ENCODE measurements at places on chromosomes 11 and 22. TPM values are rescaled to one million over a fixed set of nuclear protein-coding genes. Genes with fewer than 3 reads are reported as not detected.

- no peak overlapping the region for H3K27ac ChIP-seq
- no peaks in the 10 kb centered on the region for H3K36me3 ChIP-seq
- no peak for DNase-seq
- no peaks in the 10 kb centered on the region for H3K4me1 ChIP-seq
Measured at GRCh38 chr22:19819208-19819910, 35.3 kb downstream of the GNB1L start.

GRCh38 chr11:60840470-60841430, 1.2 kb upstream of the CCDC86 start:
- H3K36me3 ChIP-seq, result peaks cover 6% of the 10 kb centered on the region
- H3K4me3 ChIP-seq, result peak overlapping the region; percentile 97
- H3K27ac ChIP-seq, result peak overlapping the region; percentile 86
- peaks cover 12% of the 10 kb centered on the region for H3K27me3 ChIP-seq

DNA sequence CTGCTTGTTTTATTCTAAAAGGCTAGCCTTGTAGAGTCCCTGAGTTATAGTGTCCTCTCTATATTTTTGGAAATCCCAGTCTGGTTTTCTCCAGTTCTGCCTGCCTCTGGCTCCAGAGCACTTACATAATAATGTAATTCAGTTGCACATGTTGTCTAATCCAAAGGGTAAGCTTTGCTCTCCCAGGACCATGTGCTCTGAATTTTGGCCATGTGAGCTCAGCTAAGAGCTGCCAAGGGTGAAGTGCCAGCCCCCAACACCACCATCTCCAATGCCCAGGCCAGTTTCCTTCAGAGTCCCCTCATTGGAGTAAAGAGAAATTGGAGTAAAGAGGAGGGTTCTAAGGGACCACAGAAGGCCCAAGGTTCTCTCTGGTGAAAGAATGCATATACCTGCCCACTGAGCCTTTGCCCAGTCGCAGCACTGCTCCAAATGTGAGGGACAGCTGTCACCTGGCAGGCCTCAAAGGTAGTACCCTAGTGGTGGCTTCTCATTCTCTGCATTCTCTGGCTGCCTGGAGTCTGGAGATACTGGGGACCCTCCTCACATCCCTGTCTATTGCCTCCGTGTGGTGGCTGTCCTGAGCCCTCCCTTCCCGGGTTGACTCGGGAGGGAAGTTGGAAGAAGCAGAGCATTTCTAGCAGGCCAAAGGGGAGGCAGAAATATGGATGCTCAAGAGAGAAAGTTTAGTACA, 4.9 kb downstream of the CRY2 start:
- H3K36me3 ChIP-seq, result no peaks in the 10 kb centered on the region
- H3K4me1 ChIP-seq, result peaks cover 42% of the 10 kb centered on the region
- no peak overlapping the region for H3K4me3 ChIP-seq
- H3K27ac ChIP-seq, result no peak overlapping the region
- DNase-seq, result no peak

Gene OR52A1
- total RNA-seq, result not detected

- no peaks in the 10 kb centered on the region for H3K4me1 ChIP-seq
- DNase-seq, result no peak
- no peak overlapping the region for H3K4me3 ChIP-seq
- H3K36me3 ChIP-seq, result 0 out of 2 replicates have a peak, but pooled peaks cover 4% of the 10 kb centered on the region
Measured at GRCh38 chr11:77054084-77054483, 12.7 kb upstream of the CAPN5 start.

- peaks cover 9% of the 10 kb centered on the region for H3K36me3 ChIP-seq
- H3K27ac ChIP-seq, result no peak overlapping the region
- peaks cover 9% of the 10 kb centered on the region for H3K4me1 ChIP-seq
- H3K27me3 ChIP-seq, result peaks cover 2% of the 10 kb centered on the region
Measured at GRCh38 chr11:121740902-121741301, 288.1 kb upstream of the SORL1-AS1 start.

- no peaks in the 10 kb centered on the region for H3K4me1 ChIP-seq
- DNase-seq, result no peak
- no peak overlapping the region for H3K4me3 ChIP-seq
- peaks cover 8% of the 10 kb centered on the region for H3K36me3 ChIP-seq
Measured at GRCh38 chr22:34798605-34799004, 267.4 kb upstream of the ISX start.

Gene FGF4
- not detected for total RNA-seq

- H3K4me3 ChIP-seq, result no peak overlapping the region
- peak; percentile 33 for DNase-seq
- H3K27me3 ChIP-seq, result peaks cover 21% of the 10 kb centered on the region
- no peaks in the 10 kb centered on the region for H3K4me1 ChIP-seq
Measured at GRCh38 chr11:102733232-102733875, 8.6 kb upstream of the MMP8 start.

GRCh38 chr22:32199341-32199740, 5.5 kb downstream of the RFPL2 start:
- no peaks in the 10 kb centered on the region for H3K36me3 ChIP-seq
- no peak overlapping the region for H3K27ac ChIP-seq
- H3K27me3 ChIP-seq, result peaks cover 38% of the 10 kb centered on the region
- no peaks in the 10 kb centered on the region for H3K4me1 ChIP-seq

DNA sequence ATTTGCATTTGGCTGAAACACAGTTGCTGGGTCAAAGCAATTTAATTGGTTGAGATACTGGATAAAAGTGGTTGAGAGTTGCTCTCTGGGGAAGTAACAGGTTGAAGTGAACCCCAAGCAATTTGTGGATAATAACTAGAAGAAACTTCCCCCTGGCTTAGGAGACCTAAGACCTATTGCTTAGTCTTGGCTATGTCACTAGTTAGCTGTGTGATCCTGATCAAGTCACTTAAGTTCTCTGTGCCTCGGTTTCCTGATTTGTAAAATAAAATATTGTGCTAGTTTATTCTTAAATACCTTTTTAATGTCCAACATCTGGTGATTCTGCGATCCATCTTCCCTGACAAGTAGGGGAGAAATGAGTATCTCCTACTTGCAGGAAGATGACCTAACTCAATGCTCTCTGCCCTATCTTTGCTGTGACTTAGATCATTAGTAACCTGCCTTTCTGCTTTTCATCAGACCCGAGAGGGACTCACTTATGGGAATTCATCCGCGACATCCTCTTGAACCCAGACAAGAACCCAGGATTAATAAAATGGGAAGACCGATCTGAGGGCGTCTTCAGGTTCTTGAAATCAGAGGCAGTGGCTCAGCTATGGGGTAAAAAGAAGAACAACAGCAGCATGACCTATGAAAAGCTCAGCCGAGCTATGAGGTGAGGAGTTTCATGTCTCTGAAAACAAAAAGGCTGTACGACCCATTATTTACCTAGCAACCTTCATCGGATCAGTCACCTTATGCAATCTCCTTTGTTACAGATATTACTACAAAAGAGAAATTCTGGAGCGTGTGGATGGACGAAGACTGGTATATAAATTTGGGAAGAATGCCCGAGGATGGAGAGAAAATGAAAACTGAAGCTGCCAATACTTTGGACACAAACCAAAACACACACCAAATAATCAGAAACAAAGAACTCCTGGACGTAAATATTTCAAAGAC, 37.5 kb downstream of the EHF start:
- no peak for DNase-seq
- H3K4me1 ChIP-seq, result peaks cover 39% of the 10 kb centered on the region
- H3K4me3 ChIP-seq, result no peak overlapping the region
- peaks cover 3% of the 10 kb centered on the region for H3K27me3 ChIP-seq
